NCI-H748 treated with DMSO at 0.1 percent for 48 hours (cell line): ENCODE measurements at places on chromosomes 1 and 21.

DNA sequence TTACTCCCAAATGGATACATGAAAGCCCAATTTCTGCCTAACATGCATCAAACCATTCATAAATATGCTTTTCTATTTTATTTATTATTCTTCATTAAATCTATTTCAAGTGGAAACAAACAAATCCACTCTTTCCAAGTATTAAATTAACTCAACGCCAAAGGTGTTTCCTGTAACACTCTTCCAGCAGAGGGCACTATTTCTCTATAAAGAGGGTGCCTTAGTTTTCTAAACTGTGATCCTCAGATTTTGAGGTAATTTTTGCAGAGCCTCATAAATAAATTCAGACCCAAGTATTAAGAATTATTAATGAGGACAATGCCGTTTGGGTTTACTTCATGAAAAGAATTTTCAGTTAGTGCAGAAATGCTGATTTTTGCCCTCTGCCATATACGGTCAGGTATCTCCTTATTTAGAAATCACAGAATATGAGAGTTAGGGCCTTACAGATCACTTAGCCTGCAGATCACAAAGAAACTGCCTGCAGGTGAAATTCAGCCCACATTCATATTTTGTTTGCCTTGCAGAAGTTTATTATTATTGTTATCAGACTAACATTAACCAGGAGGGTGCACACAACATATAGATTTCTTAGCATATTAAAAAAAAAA is 40.1 kb upstream of the MYSM1 start:
- DNase-seq, result peak; percentile 67

GRCh38 chr21:40846587-40847411 is at the start of gene DSCAM:
DSCAM (minus strand) TSS chr21:40847158; CDS start chr21:40846661, 497 bp downstream.
- peak; percentile 40 for DNase-seq

- no peak for DNase-seq
These were observed 66.0 kb downstream of the PATJ start for GRCh38 chr1:61808321-61808720.

DNA sequence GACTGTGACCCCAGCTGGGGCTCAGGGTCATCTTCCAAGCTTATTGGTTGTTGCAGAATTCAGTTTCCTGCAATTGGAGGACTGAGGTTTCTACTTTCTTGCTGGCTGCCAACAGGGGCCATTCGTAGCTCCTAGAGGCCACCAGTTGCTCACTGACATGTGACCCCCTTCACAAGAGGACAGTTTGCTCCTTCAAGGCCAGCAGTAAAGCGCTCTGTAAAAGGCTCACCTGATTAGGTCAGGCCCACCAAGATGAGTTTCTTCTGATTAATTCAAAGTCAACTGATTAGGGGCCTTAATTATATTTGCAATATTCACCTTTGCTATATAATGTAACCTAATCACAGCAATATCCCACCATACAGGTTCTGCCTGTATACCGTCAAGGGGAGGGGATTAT is 68.9 kb downstream of the SLC9A1 start:
- DNase-seq, result no peak

DNA sequence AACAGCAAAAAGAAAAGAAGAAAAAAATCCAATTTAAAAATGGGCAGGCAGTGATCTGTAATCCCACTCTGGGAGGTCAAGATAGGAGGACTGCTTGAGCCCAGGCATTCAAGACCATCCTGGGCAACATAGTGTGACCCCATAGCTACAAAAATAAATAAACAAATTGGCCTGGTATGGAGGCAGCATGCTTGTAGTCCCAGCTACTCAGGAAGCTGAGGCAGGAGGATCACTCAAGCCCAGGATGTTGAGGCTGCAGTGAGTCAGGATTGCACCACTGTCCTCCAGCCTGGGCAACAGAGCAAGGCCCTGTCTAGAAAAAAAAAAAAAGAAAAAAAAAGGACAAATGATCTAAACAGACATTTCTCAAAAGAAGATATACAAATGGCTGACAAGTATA is 99.6 kb downstream of the EIF4G3 start:
- no peak for DNase-seq
